CD4-positive, alpha-beta T cell treated with Interleukin-6 for 4 hours (primary cell): ENCODE measurements at places on chromosomes 4 and X.
A peak's percentile ranks its signal among the peaks of the same experiment; 100 is the strongest.

DNA sequence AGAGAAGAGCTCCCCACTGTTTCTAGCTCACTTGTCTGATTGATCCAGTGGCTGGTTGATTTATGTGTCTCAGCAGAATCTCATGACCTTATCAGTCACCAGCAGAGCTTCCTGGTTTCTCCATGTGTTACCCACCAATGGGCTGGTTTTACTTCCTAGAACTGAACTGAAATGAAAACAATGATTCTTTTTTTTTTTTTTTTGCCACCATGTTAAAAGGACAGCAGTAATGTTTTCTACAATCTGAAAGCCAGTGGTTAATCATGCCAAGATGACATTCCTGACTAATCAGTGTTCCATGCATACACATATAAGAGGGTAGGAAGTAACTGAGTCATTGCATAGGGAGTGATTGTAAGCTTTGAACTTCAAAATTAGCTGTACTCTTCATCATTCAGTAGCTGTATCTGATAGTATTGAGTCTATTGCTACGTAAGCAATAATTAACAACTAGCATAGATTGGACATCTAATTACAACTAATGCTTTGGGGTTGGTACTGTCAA lies 67.7 kb downstream of the SLC4A4 start:
- DNase-seq = no peak

DNA sequence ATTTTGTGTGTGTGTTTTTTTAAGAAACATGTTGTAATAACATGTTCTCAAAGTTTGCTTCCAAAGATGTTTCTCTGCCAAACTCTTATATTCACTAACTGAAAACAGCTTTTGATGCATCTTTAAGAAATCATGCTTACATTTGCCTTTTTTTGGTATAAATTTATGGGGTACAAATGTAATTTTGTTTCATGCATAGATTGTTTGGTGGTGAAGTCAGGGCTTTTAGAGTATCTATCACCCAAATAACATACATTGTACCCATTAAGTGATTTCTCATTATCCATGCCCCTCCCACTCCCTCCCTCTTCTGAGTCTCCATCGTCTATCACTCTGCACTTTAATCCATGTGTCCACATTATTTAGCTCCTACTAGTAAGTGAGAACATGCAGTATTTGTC lies 30.8 kb downstream of the SPINK2 start:
- DNase-seq = no peak

GRCh38 chrX:155215443-155216178 lies 649 bp upstream of the VBP1 start:
- no peak for DNase-seq

- no peak for DNase-seq
Observed at GRCh38 chr4:156638334-156638733, 333.3 kb downstream of the PDGFC start.

DNA sequence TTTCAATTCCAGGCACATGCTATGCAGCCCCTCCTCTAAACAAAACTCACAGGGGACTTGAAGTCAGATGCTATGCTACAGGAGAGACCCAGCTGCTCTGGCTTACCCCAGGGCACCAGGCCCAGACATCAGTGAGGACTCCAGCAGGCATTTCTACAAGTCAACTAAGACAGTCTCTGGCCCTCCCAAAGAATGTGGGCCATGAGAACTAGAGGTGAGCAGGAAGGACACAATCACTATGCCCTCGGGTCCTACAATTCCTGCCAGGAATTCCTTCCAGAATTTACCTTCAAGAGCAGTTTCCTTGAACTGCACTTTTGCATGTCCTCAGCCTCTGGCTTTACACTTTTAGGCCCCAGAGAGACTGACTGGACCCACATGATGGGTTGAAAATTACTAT lies 17.4 kb downstream of the TMEM192 start:
- DNase-seq = no peak

DNA sequence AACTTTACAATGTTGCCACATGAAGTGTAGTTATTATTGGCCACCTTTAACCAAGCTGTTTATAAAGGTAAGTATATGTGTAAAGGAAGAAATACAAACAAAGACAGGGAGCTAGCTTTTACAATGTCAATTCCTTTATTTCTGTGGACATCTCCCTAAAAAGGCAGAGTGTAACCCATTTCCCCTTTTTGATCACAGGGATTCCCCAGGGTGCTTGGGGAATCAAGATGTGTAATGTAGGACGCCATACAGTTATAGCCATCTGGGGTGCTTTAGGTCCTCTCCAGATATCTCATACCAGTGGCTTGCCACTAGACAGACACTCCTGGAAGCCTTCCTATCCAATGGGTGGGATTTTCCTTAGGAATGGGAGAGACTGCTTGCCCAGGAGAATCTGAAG lies 4.2 kb upstream of the CUL4B start:
- DNase-seq = no peak

- DNase-seq = peak; percentile 12
Observed at GRCh38 chrX:138745196-138745595, 33.7 kb upstream of the FGF13 start.

- no peak for DNase-seq
Observed at GRCh38 chrX:40298572-40299479, 201.1 kb upstream of the BCOR start.

DNA sequence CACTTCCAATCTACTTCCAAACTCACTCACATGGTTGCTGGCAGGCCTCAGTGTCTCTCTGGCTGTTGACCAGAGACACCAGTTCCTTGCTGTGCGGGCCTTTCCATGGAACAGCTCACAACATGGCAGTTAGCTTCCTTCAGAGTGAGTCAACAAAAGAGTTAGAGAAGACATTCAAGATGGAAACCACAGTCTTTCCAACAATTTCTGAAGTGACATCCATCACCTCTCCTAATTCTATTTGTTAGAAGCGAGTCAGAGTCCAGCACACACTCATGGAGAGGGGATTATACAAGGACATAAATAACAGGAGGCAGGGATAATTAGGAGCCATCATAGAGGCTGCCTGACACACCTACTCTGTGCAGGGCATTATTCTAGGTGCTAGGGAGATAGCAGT lies 62.5 kb upstream of the TMEM164 start:
- no peak for DNase-seq

DNA sequence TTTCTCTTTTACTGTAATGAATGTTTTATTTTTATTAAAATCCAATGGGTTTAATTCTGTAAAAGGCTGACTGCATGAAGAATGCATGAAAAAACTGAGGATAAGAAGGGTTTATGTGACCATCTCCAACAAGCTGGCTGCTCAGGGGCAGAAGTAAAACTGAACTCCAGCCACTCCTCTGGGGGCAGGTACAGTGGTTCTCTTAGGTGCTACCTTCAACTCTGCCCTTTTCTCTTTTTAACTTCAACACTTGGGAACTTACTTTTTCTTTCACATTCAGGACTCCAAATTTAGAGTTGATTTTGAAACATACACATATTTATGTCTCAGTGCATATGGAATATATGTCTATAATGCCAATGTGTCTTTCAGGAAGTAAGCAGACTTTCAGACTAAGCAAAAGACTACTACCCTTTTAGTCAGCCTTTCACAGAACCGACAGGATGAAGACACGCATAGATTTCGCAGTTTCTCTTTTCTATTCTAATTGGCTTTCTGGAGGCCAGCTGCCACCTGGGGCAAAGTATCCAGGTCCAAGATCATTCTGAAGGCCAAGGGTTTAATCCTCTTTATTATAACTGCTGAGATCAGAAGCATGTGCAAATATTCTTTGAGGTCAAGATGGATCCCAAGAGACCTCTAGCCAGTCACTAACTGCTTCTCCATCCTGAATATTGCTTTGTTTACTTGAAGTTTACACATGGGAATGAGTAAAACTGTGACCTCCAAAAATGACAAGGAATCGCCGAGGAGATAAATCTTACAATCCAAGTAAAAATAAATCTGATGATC lies 30.7 kb downstream of the HS3ST1 start:
- DNase-seq = no peak

DNA sequence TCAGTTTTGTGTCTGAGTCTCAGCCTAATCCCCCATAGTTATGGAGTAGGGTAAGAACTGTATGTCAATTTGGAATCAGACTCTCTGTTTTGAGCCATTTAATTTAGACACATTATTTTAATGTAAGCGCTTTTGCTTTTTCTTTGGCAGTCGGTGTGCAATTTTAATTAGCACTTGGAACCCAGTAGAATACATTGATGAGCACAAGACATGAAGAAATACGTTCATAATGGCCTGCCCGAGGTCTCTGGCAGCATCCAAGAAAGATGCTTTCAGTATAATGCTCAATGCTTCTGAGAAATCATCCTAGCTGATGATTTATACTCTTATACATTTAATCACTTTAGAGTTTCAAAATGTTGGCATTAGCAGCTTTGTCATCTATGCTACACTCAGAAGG lies 8.9 kb upstream of the TAPT1 start:
- no peak for DNase-seq

- no peak for DNase-seq
Observed at GRCh38 chrX:107168257-107168656, 38.0 kb downstream of the NUP62CL start.

DNA sequence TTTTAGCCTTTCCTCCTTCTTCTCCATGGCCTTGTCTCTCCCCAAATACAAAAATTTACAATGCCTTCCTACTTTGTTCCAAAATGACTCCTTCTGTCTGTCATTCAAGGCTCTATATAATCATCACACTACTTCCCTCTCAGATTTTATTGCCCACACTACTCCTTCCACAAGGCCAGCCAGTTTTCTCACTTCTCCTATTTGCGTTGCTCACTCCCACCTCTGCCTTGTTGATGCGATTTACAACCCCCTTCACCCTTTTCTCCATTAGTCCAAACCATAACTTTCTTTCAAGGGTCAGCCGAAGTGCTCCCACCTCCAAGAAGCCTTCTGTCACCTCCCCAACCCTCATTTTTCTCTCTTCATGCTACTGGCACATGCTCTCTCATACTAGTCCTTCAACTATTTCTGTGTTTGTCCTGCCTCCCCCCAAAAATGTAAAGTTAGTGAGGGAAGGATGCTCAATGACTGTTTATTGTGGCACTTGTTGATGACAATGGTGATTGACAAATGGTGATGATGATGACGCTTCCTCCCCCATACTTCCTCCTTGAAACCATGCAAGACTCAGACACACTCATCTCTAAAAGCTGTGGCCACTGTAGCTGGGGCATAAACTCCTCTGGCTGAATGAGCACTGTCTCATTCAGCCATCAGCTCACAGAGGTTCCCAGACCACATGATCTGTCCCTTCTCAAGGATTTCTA lies 2.7 kb upstream of the XKRX start:
- DNase-seq = no peak

DNA sequence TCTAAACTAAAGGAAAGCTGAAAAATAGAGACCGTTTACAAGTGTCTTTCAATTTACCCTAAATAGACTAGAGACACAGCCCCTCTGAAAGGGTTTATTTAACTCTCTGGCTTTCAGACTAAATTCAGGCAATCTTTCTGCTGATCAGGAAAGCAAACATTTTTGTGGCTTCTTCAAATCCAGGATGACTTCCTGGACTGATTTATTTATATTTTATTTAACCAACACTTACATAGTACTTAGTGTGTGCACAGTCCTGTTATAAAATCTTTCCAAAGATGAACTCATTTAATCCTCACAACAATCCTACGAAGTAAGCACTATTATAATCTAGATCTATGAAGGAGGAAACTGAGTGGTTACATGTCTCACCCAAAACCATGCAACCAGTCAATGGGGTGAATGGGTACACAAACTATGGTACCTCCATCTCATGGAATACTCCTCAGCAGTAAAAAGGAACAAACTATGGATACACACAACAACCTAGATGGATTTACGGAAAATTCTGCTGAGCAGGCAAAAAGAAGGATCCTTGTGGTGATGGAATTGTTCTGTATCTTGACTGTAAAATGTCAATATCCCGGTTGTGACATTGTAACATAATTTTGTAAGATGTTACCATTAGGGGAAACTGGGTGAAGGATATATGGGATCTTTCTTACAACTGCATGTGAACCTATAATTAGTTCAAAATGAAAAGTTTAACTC lies 64.1 kb upstream of the MAMLD1 start:
- DNase-seq = no peak

- no peak for DNase-seq
Observed at GRCh38 chr4:95209927-95210326, 338.8 kb downstream of the UNC5C start.

- no peak for DNase-seq
Observed at GRCh38 chr4:76964769-76965168, 15.2 kb downstream of the SEPTIN11 start.

DNA sequence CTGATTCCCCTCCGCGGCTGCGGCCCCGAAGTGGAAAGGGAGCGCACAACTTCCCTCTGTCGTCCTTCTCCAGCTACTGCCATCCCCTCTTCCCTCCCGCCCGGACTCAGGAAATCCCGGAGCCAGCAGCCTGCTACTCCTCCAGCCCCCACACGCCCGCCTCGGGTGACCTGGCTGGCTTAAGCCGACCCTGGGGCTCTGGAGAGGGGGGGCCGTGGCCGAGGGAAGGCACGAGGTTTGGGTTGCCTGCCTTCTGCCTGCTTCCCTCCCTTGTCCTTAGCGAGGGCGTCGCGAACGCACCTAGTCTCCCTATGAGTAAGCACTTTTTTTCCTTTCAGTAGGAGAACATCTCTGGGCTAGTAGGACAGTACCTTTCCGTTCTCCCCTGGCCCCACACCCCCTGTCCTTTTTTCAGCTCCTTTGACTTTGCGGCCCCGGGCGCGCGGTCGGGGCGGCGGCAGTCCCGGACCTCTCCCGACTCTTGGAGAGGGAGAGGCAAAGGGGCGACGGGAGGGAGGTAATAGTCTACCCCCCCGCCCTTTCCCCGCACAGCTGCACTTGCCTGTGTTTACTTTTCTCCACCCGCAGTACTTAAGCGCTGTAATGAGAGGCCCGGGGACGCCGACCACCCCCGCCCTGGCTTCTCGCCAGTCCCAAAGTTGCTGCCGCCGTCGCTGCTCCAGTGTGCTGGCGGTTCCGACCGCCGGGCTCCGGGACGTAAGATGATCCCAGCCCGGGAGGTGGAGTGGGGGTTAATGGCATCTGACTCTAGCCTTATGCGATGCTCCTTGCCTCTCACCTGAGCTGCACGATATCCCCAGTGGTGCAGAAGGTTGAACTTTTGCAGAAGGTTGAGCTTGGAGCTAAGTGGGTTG lies 868 bp downstream of the PLS3 start:
- no peak for DNase-seq

- DNase-seq = peak; percentile 1
Observed at GRCh38 chrX:107935664-107936433, 46.3 kb downstream of the TEX13B start.

GRCh38 chrX:50677789-50678188 lies 136.2 kb downstream of the SHROOM4 start:
- no peak for DNase-seq

GRCh38 chr4:76882630-76883029 lies 15.3 kb downstream of the SOWAHB start:
- DNase-seq = no peak

GRCh38 chr4:146073517-146073916 lies 102.0 kb upstream of the LSM6 start:
- no peak for DNase-seq
